Daoy (cell line): ENCODE measurements at places on chromosomes 2 and 18. TPM values are rescaled to one million over a fixed set of nuclear protein-coding genes. Genes with fewer than 3 reads are reported as not detected.

- no peak for DNase-seq
Observed at GRCh38 chr2:112757265-112757664, 7.1 kb downstream of the CKAP2L start.

DNA sequence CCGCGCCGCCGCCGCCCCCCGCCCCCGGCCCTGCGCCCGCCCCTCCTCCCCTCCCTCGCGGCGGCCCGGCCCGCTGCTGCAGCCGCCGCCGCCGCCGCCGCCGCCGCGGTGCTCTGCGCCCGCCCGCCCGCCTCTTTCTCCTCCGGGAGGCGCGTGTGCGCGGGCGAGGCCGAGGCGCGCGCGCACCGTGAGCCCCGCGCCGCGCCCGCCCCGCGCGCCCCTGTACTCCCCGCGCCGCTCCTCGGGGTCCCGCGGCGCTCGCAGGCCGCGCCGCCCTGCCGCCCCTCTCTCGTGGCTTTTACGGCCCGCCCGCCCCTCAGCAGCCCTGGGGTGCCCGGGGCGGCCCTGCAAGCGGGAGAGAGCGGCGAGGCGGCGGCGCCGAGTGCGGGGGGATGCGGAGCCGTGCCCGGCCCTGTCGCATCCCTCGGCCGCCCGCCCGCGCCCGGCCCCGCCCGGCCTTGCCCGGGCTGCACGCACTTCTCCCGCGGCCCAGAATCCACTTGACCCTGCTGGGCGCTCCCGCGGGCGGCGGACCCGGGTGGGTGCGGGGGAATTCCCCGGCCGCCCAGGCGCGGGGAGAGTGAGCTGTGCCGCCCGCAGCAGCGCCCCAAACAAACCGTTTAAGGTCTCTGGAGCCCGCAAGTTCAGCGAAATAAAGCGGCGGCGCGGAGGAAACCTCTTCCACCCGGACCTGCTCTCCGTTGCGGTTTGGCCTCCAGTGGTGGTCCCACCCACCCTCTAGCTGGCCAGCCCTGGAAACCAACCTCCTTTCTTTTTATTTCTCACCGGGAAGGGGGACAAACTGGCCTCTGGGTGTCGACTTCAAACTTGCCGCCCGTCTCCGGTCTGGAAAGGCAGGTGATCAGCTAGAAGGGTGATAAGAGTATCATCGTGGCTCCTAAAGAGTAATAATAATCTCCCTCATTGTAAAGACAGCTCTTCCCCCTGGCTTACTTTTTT, 37.4 kb downstream of the AFF3 start:
- peak; percentile 43 for DNase-seq

DNA sequence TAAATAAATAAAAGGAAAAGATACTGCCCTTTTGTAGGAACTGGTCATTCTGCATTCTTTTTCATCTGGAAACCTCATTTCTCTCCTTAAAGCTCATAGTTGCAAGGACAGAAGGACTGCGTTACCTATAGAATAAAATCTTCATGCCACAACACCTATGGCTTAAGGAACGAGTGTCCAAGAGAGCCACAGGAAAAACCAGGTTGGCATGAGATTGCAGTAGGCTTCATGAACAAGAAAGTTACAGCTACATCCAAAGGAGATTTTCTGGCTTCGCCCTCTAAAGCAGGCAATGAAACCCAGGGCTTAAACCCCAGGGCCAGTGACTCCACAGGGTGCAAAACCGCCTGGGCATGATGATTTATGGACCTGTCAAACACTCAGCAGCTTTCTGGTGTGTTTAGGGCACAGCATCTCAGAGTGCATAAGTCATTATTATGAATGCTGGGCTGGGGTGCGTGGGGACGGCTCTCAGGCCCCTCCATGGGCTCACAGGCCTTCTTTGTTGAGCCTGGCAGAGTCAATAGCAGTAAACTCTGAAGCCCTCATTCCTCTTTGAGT, 30.7 kb upstream of the PIEZO2 start:
- DNase-seq = peak; percentile 21

DNA sequence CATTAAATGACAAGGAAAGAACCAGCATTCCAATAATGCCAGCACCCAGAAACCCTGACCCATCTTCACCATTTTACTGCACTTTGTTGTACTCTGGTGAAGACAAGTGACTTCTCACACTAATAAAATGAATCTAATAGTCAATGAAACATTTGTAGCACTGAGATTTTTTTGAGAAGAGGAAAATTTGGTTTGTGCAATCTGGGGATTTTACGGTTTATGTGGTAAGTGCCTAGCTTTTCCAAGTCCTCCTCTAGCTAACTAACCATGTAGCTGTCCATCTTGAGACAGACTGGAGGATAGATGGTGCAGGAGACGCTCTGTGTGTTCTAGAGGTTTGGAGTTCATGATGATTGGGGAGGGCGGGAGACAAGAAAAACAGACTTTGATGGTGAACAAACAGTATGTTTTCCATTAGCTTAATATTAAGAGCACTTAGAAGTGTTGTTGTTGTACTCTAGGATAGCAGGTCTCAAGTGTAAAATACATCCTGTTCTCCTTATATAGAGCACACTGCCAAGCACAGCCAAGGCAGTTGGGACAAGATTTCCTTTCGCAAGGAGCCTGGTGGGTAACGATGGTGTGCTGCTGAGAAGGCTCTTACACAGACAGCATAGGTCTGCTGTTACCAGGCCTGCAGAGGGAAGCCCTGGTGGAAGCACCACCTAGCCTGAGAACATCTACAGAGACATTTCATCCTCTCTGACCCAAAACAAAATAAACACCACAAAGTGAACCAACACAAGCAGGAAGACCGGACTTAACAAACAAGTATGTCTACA, 83.7 kb downstream of the BCL11A start:
- no peak for DNase-seq

GRCh38 chr2:179579800-179580199, 281.6 kb downstream of the ZNF385B start:
- no peak for DNase-seq

GRCh38 chr2:29706171-29706720, 215.1 kb downstream of the ALK start:
- DNase-seq = no peak

- no peak for DNase-seq
Observed at GRCh38 chr2:67002618-67003371, 394.3 kb upstream of the ETAA1 start.

DNA sequence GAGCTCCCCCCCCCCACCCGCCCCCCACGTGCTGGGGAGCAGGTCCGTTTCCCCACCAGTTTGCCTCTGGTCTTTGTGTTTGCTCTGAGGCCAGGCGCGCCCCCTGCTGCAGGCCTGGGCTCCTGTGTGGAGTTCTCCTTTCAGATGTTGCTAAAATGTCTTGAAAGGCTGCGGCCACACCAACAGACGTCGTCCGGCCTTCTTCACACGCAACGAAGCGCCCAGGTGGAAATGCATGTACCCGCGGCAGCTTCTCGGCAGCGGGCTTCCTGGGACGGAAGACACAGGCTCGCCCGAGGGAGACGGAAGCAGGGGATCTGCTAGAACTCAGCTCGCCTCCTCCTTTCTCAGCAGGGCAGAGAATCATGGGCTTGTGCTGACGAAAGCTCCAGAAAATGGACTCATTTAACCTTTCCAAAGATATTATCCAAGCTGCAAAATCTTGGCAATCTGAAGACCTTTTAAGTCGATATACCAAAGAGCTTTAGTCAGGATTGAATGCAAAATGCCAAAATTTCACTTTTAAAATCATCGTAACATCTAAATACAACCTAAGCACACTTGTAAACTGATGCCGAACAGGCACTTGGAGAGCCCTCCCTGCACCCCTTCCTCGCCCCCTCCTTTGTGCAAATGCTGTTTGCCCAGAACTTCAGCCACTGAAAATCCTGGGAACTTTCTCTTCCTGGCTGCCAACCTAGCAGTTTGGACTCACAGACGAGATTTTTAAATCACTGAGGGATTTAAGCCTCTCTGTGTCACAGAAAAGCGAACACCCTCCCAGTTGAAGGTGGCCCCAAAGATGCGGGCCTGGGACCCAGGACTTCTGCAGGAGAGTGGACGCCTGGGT, 125.5 kb upstream of the ZNF516 start:
- peak; percentile 76 for DNase-seq

- DNase-seq = peak; percentile 42
Observed at GRCh38 chr2:138536302-138536701, 34.7 kb downstream of the SPOPL start.

- peak; percentile 37 for DNase-seq
Observed at GRCh38 chr2:162317861-162318327, 590 bp downstream of the IFIH1 start.

- DNase-seq = no peak
Observed at GRCh38 chr2:217609952-217610351, 392.8 kb downstream of the TNS1 start.

- DNase-seq = no peak
Observed at GRCh38 chr2:239596253-239596652, 195.4 kb upstream of the HDAC4 start.

- no peak for DNase-seq
Observed at GRCh38 chr2:110820128-110820527, 87.8 kb downstream of the ACOXL start.

GRCh38 chr2:217222309-217222910, 362.5 kb upstream of the TNP1 start:
- no peak for DNase-seq

GRCh38 chr2:222982010-222982908, 69.7 kb upstream of the KCNE4 start:
- DNase-seq = peak; percentile 56

DNA sequence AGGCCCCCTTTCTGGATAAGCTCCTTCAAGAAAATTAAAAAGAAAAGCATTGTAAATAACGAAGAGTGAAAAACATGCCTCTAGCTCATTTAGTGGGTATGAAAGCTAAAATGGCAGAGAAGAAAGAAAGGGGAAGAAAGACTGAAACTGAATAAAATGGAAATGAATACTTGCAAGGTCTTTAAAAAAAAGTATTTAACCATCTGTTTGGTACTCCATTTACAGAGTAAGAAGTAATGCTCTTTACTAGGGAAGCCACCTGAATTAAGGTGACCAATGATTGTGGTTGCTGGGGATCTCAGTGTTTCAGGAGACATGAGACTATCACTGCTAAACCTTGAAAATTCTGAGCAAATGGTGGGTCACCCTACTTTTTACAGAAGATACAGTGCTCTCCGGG, 17.7 kb upstream of the ARL5A start:
- no peak for DNase-seq

DNA sequence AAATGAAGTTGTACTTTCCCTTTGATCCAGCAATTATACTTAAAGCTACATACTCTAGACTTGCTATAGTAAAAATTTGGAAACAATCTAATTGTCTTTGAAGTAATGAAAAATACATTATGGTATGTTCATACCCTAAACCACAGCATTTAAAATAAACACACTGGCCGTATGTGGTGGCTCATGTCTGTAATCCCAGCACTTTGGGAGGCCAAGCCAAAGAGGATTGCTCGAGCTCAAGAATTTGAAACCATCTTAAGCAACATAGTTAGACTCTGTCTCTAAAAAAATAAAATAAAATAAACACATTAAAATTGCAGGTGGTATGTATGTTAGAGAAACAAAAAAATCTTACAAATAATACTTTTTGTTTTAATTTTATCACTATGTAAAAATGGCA, 208.1 kb upstream of the KLHL14 start:
- peak; percentile 7 for DNase-seq

DNA sequence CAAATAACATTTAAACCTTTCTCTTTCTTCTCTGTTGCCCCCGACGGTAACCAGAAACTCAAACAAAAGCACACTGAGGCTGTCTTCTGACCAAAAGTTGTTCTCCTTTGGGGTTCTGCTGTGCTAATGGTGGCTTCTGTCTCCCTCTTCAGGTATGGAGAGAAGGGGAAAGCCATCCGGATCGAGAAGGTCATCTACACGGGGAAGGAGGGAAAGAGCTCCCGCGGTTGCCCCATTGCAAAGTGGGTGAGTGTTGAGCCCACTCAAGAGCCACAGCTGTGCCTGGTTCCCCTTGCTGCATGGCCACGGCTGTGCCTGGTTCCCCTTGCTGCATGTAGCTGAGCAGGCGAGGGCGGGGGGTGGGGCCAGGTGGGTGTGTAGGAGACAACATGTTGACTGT, 67.4 kb downstream of the BOLA3 start:
- DNase-seq = no peak

DNA sequence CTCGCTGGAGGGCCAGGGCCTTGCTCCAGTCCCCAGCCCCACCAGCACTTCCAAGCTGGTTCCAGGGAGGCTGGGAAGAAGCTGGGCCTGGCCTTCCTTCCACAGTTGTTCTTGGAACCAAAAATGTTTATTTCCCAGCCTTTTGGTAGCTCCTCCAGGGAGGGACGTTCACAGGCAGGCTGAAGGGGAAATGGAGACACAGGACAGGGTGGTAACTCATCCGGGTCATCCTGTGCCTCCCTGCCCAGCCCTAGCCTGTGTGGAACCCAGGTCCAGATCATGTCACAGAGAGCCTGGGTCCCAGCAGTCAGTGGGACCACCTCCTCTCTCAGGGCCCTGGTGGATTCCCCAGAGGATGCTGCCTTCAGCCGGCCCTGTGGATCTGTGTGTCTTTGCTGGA, 12.5 kb upstream of the ARMC9 start:
- DNase-seq = no peak

- peak; percentile 64 for DNase-seq
Observed at GRCh38 chr2:33011941-33012340, 65.2 kb downstream of the LTBP1 start.

GRCh38 chr2:205297368-205297767, 384.9 kb upstream of the NRP2 start:
- DNase-seq = no peak

DNA sequence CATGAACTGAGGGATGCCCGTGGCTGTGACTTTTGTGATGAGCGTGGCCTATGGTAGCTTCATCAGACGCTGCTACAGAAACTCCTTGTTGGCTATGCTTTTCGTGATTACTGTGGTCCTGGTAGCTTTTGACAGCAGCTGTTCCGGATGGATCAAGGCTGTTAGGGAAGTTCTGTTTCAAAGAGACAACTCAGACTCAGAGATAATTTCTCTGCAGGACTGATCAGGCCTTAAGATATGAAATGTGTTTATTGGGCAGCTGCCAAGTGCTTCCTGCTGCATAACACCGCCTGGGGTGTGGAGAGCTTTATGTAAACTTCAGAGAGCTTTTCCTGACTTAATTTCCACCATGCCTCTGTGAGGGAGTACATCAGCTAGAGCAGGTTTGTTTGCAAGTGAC, 243.8 kb downstream of the TSN start:
- DNase-seq = peak; percentile 78

DNA sequence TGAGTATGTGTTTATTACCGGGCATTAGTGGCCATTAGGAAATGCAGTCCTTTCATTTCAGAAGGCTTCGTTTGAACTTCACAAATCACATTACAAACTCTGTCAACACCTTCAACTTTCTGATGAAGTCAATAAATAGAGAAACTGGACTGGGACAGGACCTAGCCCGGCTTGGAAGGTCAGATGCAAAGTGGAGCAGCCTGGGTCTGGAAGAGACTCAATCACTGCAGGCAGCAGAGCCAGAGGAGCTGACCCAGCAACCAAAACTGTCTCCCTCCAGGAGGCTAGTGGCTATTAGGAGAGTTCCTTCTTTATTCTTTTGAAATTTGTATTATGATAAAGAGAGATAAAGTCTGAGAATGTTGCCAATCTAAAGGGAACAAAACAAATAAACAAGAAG, 167.2 kb upstream of the SPOPL start:
- DNase-seq = no peak

C1QL2 gene
- not detected in 2 replicates for total RNA-seq

SCN2A gene
- 0.51 and 0.83 TPM in 2 replicates for total RNA-seq

ZDBF2 gene
- total RNA-seq = 5.5 and 8.3 TPM in 2 replicates

CDH19 gene
- total RNA-seq = not detected in 2 replicates

BZW1 gene
- 550 and 605 TPM in 2 replicates for total RNA-seq

PARD6G gene
- 0.98 and 1.3 TPM in 2 replicates for total RNA-seq

DES gene
- 0.17 and 0.77 TPM in 2 replicates for total RNA-seq

ATP6V1B1 gene
- total RNA-seq = 0.40 TPM in 1 of 2 replicates, not detected in the other

SLC9A4 gene
- total RNA-seq = not detected in 2 replicates
